Glutamatergic neuron (in vitro differentiated cells): ENCODE measurements at places on chromosomes 3 and 15. TPM values are rescaled to one million over a fixed set of nuclear protein-coding genes. Genes with fewer than 3 reads are reported as not detected.

KLHL40 gene
- 0.44 TPM for total RNA-seq

DNA sequence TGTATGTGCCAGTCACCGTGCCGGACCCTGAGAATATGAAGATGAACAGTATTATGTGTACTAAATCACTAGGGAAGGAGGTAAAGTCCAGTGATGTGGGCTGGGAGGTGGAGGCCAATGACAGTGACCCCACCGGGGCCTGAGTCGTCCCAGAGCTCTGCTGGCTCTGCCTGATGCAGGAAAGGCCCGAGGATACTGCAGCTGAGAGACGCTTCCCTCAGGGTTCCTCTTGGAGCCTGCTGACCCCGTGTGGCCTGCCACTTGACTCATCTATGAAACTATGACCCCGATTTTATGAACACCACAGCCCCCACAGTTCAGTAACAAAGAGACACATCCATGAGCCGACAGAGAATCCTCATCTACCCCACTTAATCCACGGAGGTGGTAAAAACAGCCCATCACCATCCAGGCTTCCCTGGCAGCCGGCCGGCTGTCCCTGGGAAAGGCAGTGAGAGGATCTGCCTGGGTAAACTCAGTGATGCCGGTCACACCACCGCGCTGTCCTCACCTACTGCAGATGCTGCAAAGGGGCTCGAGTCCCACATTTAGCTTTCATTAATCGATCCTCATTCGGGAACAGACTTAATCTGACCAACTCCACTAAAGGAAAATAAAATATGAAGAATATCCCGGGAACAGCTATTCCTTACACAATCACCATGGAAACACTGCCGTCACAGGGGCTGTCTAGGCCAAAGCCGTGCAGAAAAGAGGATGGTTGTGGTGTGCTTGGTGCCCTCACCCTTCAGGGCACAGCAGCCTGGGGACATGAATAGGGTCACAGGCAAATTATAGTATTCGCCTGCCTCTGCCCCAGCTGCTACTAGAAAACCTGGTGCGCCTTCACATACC lies 82.9 kb downstream of the ARRDC4 start:
- DNase-seq, result no peak

DNA sequence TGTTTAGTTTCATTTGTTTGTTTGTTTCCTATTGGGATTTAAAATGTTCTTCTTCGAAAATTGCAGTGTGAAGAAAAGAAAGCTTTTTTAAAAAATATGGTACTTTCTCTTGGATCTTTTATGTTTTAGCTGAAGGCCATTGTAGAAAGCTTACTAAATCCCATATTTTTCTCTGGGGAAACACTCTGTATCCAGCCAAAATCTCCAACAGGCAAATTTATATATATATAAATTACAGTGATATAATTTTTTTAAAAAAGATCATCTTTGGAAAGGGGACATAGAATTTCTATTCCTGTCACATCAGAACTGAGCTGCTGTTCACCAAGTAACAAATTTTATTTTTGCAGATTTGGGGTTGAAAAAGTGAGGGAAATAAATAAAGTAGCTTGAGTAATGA lies 19.6 kb upstream of the EPHA3 start:
- DNase-seq, result no peak

DNA sequence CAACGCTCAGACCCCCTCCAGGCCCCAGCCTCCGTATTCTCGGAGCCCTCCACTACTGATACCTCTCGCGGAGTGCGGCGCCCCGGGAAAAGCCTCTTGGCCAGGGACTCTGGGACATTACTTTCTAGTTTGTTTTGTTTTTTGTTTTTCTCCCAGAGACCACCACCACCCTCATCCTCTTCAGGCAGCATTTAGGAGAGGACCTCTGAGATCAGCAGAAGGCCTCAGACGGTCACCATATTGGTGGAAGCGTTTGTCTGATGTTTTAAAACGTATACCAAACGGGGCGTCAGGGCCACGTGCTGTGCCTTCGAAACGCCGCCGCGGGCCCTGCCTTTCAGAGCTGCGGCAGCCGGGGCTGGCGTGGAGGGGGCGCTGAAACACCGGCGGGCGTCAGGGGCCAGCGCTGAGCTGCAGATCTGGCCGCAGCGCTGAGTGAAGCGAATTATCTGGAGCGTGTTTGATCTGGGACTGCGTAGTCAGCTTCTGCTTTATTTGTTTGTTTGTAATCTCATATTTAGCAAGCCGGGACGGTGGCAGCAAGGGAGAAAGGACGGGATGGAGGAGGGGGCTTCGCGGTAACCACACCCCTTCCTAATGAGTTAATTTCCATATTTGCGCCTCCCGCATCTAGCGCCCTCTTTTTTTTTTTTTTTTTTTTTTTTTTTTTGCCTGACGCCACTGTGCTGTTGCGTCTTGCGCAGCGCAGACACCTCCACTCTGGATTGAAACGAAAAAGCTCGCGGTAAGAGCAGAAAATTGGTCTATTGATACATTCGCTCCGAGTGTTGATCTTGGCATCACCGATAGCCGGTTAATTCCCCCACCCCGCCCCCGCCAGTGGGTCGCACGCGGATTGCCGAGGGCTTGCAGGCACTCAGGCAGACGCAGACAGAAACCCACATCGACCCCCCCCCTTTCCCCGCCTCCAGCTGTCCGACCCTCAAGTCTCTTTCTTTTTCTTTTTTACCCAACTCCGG lies 14.9 kb downstream of the SOX2 start:
- peak; percentile 73 for DNase-seq

DNA sequence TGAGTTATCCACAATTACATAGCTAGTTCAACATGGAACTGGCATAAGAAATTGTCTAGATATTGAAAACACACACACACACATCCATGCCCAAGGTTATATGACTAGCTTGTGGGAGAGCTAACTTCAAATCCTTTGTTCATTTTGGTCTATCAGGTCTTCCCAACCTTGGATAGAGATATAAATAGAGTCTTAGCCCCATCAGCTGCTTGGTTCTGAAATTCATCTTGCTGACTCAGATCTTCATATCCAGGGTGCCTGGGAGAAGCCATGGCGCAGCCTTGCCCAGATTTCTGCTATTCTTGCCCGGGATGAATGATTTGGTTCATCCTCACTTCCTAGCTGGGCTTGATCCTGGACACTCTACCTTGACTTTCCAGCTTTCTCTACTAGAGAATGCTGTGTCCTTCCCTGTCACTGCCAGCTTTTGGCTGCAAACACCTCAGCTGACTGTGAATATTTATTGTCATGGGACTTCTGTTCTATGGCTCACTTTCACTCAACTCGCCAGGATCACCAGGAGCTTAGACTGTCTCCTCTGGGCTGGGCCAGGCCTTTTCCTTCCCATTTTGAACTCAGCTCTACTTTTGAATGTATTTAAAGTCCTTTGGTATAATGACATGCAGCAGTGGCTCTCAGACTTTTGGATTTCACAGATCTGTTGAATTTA lies 324.4 kb downstream of the AGBL1 start:
- DNase-seq, result no peak

DNA sequence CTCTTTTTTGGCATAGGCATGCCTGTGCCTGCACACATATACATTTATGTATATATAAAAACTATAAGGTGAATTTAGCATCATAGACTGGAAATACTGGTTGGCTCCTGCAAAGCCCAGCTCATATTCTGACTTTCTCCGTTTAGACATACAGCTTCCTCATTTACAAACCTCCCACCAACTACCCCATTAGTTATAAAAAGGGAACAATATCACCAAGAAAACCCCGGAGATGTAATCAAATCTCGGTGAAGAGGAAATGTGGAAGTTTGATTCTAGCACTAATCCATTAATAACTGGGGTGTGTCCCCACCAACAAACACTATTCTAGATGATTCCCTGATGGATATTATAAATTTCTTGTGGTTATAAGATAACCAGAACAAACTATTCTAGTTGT lies 517.7 kb upstream of the TBL1XR1 start:
- no peak for DNase-seq

- no peak for DNase-seq
Observed at GRCh38 chr3:122003112-122003511, 18.9 kb downstream of the ILDR1 start.

GRCh38 chr3:181704421-181705085 lies 7.2 kb upstream of the SOX2 start:
- DNase-seq, result no peak
